Activated T-helper 1 cell treated with anti-CD3 and anti-CD28 coated beads, Interleukin-2, amount 50 U/mL, for 16 hours (primary cell): ENCODE measurements at places on chromosomes 6 and 20.

GRCh38 chr20:4441871-4442270 lies 279.8 kb upstream of the PRND start:
- no peak for DNase-seq

DNA sequence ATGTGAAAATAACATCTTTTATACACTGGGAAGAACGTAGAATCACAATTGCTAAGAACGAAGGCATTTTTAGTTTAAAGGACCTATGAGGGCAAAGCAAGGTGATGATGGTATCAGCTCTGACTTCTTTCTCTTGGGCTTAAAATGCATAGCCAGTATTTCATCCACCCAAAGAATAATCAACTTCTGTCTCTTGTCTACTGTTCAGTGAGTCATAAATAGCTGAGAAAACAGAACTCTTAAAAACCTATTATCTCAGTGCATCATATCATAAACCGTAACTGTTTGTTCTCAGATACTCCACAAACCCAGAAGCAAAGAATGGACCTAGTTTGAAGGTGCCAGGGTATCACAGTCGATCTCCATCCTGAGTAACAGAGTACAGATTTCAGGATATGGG lies 5.2 kb downstream of the PHF10 start:
- DNase-seq = no peak

DNA sequence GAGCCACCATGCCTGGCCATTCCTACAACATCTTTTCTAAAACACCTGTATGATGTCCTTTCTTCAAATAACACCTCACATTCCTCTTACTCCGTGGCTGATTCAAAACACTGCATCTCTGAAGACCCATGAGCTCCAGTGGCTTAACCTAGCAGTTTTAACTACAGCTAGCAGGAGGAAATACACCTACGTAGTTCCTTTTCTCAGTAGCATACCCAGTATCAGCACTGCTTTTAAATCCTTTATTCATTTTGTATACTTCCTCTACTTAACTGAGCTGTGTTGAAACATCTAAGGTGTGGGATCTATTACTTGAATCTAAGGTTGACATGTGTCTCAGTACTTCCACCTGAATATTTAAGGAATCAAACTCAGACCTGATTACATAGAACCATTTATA lies 113.6 kb upstream of the CCDC28A start:
- DNase-seq = no peak

- DNase-seq = no peak
Observed at GRCh38 chr20:13810446-13810845, 25.6 kb downstream of the NDUFAF5 start.

DNA sequence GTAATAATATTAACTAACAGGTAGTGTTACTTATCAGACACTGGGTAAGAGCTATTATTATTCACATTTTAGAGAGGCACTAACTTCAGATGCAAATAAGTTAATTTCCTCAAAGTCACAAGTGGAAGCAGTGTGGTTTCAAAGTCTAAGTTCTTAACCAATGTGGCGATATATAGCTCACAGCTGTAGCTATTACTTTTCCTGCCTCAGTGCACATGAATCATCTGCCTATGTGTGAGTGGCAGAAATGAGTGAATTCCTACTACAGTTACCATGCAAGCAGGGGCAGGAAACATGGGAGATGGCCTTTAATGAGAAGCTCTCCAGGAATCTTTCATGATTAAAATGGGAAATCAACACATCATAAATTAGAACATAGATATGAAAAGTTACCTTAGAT lies 126.2 kb upstream of the EYA4 start:
- DNase-seq = no peak

GRCh38 chr6:144745439-144745838 lies 460.3 kb downstream of the UTRN start:
- no peak for DNase-seq

DNA sequence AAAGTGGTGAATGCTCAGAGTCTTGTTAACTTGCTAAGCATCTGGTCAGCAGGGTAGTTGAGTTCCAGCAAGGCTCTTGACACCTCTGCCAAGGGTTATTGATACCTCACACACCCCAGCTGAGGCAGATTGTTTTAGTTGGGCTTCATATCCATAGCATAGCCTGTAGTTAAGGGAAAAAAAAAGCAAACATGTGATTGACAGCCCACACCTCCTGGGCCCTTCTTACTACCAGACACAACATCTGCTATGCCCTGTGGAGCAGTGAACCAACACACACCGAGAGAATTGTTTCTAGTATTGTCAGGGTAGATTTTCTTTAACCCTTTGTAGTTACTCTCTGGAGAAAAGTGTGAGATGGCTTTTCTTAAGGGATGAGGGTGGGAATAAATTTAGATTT lies 697.0 kb upstream of the POU3F2 start:
- DNase-seq = no peak

DNA sequence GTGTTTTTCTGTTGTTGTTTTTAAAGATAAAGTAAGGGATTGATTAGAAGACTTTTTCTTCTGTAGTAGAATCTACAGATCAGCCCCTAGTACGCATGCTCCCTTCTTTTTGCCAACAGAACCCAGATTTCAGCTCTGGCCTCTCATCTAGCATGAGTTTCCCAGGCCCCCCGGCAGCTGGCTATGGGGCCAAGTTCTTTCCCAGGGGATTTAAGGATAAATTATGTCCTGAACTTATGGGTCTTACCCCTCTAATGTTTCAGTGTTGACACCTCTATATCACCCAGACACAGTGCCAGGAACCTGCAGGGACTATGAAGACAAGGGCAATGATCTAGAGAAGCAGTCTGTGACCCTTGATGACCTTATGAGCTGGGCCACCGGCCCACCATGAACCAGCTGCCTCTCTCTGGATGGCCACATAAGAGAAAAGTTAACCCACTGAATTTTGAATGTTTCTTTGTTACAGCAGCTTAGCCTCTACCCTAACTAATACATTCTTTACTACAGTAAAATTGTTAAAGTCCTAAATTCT lies 150.5 kb downstream of the UNC5CL start:
- no peak for DNase-seq

DNA sequence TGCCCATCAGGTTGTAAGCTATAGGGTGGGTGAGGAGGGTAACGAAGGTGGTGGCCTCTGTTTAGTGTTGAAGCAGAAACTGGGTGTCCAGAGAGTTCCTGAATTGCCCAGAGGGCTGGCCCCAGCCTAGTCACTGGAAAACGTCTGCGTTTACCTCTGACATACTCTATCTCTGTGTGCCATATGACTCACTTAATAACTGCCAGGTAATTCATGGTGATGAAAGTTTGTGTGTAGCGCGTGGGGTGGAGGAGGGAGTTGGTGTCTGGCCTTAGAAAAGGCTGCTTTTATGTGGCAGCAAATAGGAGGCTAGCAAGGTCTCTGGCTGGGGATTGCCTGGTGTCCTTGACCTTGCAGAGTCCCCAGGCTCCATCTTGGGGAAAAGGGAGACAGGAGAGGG lies 47.3 kb downstream of the SLC35D3 start:
- DNase-seq = no peak

DNA sequence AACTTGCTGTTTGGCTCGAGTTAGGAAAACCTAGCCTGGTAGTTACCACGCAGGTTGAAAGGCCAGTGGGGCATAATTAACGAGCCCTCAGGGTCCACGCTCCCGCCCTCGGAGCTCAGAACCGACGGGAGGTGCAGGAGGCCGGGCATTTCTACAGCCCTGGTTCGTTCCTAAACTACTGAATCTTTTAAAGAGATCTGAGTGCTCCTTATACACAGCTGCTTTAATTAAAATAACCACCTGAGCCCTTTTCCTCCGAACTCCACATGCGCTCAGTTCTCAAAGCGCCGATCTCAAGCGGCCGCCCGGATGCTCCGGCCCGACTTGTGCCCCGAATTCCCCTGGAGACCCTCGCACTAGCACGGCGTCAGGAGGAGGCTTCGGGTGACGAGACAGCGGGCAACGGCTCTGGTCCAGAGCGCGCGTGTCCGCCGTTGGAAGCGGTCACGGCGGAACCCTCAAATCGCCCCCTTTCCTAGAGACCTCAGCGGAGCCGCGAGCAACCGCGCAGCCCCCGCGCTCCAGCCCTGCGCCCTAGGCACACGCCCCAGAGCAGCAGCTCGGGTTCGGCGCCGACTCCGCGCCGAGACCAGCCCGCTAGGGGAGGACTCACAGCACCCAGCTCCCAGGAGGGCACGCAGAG lies 397 bp downstream of the WDR27 start:
- DNase-seq = no peak

- DNase-seq = peak; percentile 64
Observed at GRCh38 chr6:106519460-106520394, 109.6 kb downstream of the RTN4IP1 start.

- no peak for DNase-seq
Observed at GRCh38 chr6:149459761-149460160, 25.1 kb downstream of the ZC3H12D start.

DNA sequence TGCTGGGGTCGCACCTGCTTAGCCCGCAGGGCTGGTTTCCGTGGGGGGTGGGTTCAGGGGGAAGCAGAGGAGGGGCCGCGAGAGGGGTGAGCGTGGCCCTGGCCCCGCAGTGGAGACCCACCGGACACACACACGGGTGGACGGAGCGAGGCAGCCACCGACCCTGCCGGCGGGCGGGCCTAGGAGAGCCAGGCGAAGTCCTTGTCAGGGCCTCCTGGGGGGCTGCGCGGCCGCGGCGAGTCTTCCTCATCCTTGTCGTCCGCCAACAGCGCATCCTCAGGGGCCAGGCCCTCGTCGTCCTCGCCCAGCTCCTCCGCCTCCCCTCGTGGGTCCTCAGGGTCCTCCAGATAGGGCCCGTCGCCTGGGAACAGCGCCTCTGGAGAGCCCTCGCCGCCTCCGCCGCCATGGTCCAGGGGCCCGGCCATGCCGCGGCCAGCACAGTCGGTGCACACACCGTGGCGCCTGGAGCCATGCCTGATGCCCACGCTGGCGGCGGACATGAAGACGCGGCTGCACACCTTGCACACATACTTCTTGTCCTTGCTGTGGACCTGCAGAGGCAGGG lies 7.3 kb downstream of the SLC2A4RG start:
- DNase-seq = no peak

GRCh38 chr6:27213544-27214125 lies 33.9 kb upstream of the PRSS16 start:
- no peak for DNase-seq

DNA sequence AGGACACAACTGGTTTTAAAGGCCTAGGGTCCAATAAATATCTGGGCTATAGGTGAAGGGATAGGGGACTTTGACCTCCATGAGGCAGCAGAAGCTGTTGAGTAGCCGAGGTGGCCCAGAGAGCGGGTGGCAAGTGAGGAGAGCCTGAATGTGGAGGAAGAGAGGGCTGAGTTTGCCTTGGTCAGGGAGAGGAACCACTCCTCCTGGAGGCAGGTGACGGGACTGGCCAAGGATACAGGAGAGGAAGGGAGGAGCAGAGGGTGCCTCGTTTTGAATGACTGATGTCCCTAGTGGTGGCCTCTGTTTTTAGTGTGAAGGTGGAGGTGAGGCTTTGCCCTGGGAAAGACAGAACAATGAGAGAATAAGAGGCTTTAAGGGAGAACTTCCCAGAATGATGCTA lies 19.1 kb upstream of the AAR2 start:
- DNase-seq = no peak

- peak; percentile 25 for DNase-seq
Observed at GRCh38 chr6:149335924-149336608, 18.6 kb downstream of the TAB2 start.

DNA sequence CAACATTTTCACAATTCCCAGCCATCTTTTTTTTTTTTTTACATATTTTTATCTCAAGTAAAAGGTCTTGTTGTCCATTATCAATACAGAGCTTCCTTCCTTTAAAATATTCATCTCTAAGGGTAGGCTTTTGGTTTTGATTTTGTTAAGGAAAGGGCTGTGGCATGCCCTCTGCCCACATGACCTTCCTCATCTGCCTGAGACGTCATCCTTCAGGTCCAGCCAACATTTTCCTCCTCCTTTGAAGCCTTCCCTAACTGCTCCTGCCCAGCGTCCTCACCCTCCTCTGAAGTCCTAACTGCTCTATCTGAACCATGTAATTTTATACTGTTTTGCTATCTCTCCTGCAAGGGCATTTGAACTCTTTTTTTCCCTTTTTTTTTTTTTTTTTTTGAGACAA lies 73.9 kb upstream of the TGM3 start:
- no peak for DNase-seq

DNA sequence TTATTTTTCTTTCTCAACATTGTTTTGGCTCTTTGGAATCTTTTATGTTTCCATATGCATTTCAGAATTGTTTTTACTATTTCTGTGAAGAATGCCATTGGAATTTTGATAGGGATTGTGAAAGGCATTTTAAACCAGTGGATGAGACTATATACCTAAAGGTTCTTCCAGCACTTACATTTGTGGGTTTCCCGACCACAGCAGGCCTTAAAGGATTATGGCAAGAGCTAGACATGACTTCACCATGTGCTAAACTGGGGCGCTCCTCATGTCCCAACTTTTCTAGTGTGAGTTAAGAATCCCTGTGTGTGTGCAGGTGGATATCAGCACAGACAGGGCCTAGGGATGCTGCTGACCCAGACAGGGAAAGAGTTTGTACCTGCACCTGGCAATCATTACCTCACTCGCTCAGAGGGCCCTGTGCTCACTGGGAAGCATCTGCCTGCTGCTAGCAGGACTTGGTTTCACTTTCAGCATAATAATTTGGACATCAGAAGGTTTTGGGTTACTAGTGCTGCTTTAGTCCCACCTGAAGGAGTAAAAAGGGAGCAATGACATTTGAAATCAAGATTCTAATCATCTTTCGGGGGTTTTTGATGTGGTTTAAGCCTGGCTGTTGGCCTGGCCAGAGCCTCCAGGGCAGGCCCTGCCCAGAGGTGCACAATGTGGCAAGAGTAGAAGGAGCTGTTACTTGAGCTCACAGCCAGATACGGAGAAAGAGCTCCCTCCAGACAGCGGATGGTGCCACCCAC lies 137.1 kb downstream of the CDC5L start:
- no peak for DNase-seq

DNA sequence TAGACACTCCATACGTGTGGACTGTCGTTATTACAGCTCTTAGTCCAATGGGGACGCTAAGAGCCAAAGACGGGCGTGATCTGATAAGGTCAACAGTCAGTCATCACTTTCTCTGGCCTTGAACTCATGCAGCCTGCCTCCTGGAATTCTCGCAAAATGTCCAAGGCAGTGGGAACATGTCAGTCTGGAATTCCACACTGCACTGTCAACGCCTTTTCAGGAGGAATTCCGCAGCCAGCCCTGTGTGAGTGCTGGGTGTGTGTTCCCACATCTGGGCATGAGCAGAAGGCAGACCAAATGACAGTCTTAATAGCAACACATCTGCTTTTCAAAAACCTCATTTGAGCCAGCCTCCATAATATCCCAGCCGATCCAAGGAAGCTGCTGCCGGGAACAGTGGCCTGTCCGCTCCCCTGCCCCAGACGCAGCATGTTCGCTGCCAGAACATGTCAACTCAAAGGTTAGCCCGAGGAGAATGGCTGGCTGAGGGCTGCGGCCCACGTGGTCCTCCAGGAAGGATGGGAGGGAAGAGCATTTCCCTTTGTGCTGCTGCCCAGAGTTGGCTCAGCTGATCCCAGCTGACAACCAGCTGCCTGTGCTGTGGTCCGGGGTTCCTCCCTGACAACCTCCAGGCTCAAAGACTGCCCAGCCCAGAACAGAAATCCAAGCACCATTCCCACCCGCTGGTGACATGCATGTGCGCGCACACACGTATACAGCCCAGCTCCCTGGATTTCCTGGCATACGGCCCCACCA lies 103.1 kb downstream of the SULF2 start:
- DNase-seq = no peak
